ENCODE measurements at places on chromosomes 16 and 17. TPM values are rescaled to one million over a fixed set of nuclear protein-coding genes. Genes with fewer than 3 reads are reported as not detected.

The FOXL1 gene
- total RNA-seq = 2.0 TPM

The CISD3 gene
- 98.9 TPM for total RNA-seq

The TEKT5 gene
- total RNA-seq = not detected

The DLX4 gene
- total RNA-seq = 1.9 TPM

The TMEM238L gene
- total RNA-seq = not detected

The MT1G gene
- total RNA-seq = not detected

The TBC1D3E gene
- total RNA-seq = not detected

The CCL16 gene
- total RNA-seq = not detected

The CARHSP1 gene
- total RNA-seq = 145 TPM

The KRTAP4-5 gene
- total RNA-seq = not detected

The TP53TG3 gene
- 0.49 TPM for total RNA-seq
